ENCODE measurements at places on chromosomes 5 and 9. TPM values are rescaled to one million over a fixed set of nuclear protein-coding genes. Genes with fewer than 3 reads are reported as not detected.

Gene BHMT2
- polyA plus RNA-seq = 2.8 TPM

DNA sequence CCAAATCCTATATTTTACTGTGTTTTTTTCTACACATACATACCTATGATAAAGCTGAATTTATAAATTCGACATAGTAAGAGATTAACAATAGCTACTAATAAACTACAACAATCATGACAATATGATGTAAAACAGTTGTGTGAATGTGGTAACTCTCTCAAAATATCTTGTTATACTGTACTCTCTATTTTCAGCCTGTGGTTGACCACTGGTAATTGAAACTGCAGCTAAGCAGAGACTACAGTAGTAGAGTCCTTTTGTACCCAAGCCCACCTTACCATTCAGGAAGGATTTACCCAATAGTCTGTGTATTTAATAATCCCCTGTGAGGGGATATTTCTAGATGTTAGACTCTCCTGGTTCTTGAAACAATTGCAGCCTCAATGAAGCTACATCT is 86.7 kb downstream of the FAM114A2 start:
- no peak for DNase-seq

Gene ENTREP1
- 110 TPM for polyA plus RNA-seq

- DNase-seq = no peak
Observed at GRCh38 chr9:104074876-104075275, 19.2 kb upstream of the SMC2 start.

GRCh38 chr5:14686517-14686916 is 22.0 kb downstream of the OTULIN start:
- no peak for DNase-seq

DNA sequence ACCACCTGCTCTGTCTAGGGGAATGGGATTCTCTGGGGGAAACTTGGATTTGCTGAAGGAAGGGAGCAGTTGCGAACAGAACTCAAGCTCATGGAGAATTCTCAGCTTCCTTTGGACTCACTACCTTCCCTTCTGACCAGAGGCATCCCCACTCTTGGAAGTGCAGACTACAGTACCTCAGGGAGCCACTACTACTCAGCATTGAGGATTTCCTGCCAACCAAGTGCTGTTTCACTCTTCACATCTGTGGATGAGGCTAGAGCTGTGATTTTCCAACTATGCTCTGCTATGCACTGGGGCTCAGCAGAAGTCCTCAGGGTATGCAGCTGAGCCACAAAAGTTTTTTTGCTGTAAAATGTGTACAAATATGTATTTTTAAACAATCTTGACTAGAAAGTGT is 43.9 kb downstream of the MACROH2A1 start:
- no peak for DNase-seq

GRCh38 chr5:55603922-55604321 is 69.2 kb upstream of the PLPP1 start:
- no peak for DNase-seq

Data from spinal cord (tissue), 10 donors.